NCI-H2029 treated with DMSO at 0.1 percent for 48 hours (cell line): ENCODE measurements at places on chromosomes 1 and 21.
A peak's percentile ranks its signal among the peaks of the same experiment; 100 is the strongest.

DNA sequence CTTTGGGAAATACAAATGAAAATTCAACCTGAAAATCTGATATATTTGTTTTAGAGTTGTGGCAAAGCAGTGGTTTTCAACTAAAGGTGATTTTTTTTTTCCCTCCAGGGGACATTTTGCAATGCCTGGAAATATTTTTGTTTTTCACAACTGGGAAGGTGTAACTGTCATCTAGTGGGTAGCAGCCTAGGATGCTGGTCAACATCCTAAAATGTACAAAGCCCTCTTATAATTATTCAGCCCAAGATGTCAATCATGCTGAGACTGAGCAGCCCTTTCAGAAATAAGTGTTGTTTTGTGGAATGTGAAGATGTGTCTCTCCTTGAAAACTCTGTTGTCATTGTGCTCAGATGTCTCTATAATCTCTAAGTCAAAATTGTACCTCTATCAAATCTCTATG lies 95.2 kb upstream of the NCAM2 start:
- no peak for DNase-seq

- no peak for DNase-seq
Observed at GRCh38 chr1:116578581-116578980, 7.8 kb upstream of the CD58 start.

- DNase-seq, result no peak
Observed at GRCh38 chr1:151986501-151987190, 7.0 kb downstream of the S100A10 start.

DNA sequence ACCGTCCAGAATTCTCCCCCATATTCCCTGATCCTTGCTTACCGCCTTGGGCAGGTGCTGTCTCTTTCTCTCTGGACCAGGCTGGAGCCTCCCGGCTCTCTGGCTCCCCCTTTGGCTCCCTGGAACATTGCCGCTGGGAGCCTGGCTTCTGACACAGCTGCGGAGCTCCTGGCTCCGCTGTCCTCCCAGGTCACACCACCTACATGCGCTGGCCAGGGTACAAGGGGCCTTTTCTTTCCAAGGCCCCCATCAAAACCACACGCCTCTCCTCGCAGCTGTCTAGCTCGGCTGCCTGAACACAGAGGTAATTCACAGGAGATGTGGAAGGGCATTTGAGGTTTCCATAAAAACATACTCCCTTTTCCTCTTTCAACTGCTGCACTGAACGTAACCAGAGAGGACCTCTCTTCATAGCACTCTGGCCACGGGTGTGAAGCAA lies 7.5 kb upstream of the ZNF648 start:
- no peak for DNase-seq

DNA sequence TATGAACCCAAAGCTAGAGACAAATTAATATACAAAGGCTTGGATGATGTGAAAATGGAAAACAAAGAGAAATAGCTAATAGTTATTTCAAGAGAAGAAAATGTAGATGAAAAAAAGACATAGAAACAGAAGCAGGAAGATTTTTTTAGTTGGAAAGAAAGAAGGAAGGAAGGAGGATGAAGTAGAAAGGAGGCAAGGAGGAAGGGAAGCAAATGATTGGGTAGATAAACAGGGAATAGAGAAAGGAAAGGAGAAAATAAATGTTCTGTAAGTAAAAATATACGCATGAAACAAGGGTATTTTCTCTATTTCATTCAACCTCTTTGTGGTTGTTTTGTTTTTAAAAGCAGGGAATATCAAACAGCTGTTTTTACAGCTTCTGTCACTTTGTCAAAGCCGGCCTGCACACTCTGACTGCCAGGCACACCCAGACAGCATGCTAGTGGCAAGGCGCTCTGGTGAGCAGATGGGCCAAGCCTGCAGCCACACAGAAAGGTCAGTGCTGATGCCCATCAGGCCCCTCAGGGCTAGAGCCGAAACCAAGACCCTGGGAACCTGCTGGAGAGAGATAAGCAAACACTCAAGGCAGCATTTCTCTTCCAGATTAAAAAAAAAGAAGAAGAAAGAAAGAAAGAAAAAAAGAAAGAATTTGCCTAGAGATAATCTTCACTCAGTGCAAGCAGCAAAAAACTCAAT lies 72.9 kb upstream of the CTTNBP2NL start:
- no peak for DNase-seq

DNA sequence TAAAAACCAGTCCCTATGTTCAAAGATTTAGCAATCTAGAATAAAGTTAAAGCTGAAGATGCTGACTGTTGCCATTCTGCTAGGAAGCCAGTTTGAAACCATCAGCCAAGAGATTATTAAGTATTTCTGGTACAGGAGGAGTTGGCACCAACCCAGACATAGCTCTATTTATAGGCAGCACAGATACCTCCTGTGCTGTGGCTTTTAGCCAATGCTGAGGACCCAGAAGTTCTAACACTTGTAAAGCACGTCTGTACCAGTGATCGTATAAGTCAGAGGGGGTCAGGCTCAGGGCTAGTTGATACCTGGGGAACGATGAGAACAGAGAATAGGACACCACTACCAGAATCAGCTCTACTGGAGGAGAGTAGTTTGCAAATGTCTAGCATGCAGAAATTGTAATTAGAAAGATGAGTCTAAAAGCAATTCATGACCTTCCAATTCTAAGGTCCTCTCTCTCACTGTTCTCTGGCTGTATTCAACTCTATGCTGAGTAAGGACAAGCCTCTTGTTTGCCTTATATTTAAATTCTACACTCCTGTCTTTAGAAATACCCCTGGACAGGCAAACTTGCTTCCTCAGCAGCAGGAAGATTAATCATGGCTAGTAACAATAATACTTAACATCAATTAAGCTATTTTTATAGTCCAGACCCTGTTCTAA lies 96.8 kb upstream of the PALMD start:
- peak; percentile 56 for DNase-seq

DNA sequence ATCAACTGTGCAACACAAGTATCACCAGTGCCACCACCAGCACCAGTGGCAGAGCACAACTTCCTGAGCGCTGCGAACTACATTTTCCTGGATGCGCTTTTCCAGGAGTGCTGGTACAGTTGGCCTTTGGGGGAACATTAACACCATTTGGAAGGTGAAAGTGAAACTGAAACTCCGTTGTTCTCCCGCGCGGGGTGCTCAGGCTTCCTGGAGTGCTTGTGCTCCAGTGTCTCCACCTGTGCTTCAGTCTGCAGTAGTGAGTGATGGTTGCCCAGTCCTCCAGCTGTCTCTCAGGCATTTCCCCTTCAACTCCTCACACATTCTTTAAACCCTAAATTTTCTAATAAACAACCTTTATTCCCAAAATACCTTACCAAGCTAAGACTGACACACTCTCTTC lies 187.8 kb downstream of the LRRIQ3 start:
- peak; percentile 75 for DNase-seq

DNA sequence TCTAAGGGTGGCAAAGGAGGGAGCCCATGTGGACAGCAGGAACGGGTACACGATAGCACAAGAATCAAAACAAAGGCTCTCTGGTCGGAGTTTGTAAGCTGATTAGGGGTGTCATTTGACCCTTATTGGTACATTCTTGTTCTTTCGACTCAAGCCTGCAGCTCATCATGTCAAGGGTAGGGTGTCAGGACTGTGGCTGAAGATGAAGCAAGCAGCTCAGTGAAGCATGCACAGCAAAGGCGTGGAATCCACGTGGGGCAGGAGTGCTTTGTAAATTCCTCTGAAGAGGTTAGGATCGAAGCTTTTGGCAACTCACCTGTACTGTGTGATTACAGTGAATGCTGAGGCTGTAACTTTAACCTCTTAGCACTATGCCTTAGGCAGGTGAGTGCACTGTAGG lies 4.7 kb upstream of the ABCB10 start:
- DNase-seq, result peak; percentile 55

DNA sequence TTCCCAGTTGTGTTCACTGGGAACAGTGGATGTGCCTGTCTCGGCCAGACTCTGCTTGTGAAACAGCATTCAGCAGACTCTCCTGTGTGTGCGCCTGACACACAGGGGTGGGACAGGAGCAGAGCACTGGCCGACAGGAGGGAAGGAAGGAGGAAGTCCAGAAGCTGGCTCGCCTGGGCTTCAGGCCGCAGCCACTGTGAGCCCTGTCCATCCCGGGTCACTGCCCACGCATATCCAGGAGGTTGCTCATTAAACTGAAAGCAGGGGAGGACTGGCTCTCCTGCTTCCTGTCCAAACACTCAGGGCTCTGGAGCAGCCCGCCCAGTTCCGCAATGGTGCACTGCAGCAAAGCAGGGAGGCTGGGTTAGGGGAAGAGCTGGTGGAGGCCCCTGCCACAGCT lies 218.7 kb upstream of the VAMP3 start:
- DNase-seq, result no peak

DNA sequence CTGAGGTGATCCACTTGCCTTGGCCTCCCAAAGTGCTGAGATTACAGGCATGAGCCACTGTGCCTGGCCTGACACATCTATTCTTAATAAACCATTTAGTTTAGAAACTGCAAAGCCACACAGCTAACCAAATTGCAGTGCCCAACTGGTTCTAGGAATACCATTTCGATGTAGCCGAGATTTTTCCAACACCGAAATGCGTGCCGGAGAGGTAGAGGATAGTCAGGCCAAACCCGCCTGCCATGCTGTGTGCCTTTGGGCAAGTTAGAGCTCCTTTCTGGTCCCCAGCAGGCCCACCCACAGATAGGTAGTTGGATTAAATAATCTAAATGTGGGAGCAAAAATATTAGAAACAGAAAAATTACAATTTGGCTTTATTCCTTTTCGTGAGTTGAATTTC lies 254.4 kb downstream of the FOXD2 start:
- DNase-seq, result no peak

GRCh38 chr1:231313661-231314060 lies 24.0 kb downstream of the EXOC8 start:
- DNase-seq, result no peak

GRCh38 chr1:51237351-51238033 lies 1.4 kb downstream of the RNF11 start:
- peak; percentile 96 for DNase-seq

GRCh38 chr21:42799948-42800347 lies 79.4 kb downstream of the WDR4 start:
- DNase-seq, result no peak

DNA sequence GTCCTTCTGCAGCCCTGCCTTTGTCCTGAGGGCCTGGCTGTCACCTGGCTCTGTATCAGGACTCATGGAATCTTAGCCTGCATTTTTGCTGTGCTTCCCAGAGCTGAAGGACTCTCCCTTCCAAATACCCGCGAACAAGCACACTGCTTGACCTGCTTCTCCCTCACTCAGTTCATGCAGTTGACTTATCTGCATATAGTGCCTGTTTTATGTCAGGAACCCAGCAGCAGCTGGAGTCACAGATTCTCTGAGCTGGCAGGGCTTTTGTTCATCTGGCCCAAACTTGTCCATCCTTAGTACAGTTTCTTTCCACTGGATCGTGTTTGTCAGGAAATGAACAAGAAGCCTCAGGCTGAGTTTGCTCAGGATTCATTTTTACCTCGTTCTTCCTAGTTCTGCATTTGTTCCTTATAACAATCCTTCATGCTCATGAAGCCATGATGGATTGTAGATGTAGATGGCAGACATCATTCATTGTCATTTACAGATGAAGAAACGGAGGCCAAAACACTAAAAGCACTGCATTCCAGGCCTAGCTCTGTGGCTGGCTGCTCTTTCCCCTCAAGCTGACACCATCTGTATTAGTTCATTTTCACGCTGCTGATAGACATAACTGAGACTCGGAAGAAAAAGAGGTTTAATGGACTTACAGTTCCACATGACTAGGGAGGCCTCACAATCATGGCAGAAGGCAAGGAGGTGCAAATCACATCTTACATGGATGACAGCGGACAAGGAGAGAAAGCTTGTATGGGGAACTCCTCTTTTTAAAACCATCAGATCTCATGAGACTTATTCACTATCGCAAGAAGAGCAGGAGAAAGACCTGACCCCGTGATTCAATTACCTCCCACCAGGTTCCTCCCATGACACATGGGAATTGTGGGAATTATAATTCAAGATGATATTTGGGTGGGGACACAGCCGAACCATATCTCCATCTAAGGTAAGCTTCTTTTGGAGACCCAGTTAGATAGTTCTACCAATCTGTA lies 150.9 kb downstream of the HIVEP3 start:
- no peak for DNase-seq

DNA sequence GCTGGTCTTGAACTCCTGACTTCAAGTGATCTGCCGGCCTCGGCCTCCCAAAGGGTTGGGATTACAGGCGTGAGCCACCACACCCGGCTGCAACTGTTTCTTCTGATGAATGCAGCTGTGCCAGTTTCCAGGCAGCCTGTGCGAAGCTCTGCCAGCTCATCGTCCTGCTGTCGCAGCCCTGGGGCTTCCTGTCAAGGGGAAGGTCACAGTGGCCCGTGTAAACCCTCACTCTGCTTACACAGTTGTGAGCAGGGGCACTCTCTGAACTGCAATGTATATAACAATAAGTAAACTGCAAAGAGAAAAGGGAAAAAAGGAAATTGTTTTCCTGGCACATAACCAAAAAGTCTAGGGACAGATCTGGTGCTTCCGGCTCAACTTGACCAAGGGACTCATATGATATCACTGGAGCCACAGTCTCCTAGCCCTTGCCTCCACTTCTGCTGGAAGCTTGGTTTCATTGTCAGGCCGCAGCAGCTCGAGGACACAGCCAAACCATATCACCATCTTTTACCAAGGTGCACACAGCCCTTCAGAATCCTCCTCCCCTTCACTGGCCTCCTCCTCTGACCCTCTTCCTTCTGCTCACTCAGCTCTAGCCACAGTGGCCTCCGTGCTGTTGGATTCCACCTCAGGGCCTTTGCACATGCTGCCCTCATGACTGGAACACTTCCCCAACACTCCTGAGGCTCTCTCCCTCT lies 22.8 kb upstream of the LBR start:
- DNase-seq, result no peak

DNA sequence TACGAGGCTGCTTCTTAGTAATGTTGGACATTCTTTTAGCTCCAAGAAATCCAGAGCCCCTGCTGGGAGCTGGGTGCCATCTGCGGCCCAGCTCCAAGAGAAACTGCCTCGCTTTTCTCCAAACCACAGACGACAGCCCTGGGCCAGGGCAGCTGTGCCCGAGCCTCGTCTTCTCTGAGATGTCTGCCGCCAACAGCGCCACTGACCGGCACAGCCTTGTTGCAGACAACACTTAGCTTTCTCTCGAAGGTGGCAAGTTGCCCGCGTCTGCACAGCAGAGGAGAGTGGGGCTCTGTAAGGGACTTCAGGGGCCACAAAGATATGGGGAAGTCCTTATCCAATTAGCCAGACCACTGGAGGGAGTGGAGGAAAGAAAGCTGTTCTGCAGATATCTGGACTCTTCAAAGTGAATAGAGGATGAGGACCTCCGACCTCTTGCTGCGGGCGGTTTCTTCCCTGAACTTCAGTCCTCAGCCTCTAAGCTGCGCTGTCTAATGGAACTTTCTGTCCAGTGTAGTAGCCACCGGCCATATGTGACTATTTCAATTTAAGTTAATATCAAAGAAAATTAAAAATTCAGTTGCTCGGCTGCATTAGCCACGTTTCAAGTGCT lies 63.9 kb upstream of the DISP3 start:
- DNase-seq, result no peak
